CD4-positive, alpha-beta T cell treated with Interleukin-21 for 1 hour (primary cell): ENCODE measurements at places on chromosomes 7 and 10.

GRCh38 chr7:117493460-117493859, 13.6 kb downstream of the CFTR start:
- no peak for DNase-seq

DNA sequence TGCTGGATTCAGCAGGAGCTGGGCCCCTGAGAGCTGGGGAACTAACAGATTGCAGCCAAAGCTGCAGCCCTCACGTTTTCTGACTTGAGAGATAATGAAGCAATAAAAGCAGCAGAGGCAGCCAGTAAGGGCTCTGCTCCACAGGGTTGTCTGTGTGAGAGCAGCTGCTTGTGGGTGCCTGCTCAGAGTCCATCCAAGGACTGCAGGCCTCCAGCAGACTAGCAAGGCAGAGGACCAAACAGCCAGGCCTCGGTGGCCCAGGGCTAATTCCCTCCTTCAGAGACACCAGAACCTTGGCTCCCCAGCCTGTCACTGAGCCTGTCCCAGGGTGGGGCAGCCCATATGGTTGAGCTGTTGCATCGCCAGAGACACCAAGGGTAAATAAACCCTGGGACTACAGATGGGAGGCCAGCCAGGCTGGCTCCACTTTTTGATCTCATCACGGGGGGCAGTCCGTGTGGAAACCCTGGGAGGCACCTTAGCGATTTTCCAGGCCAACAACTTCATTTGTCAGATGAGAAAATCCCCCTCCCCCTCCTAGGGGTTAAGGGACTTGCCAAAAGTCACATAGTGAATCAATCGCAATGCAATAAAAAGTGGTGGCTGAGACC, 229.2 kb downstream of the WDR11 start:
- DNase-seq, result no peak

GRCh38 chr10:78563314-78563713, 505.5 kb upstream of the ZMIZ1 start:
- no peak for DNase-seq

GRCh38 chr7:16397501-16398145, 23.7 kb downstream of the CRPPA start:
- DNase-seq, result no peak

GRCh38 chr10:122413327-122413726, 38.8 kb downstream of the PLEKHA1 start:
- no peak for DNase-seq
